ENCODE measurements at places on chromosomes 1 and 21.

DNA sequence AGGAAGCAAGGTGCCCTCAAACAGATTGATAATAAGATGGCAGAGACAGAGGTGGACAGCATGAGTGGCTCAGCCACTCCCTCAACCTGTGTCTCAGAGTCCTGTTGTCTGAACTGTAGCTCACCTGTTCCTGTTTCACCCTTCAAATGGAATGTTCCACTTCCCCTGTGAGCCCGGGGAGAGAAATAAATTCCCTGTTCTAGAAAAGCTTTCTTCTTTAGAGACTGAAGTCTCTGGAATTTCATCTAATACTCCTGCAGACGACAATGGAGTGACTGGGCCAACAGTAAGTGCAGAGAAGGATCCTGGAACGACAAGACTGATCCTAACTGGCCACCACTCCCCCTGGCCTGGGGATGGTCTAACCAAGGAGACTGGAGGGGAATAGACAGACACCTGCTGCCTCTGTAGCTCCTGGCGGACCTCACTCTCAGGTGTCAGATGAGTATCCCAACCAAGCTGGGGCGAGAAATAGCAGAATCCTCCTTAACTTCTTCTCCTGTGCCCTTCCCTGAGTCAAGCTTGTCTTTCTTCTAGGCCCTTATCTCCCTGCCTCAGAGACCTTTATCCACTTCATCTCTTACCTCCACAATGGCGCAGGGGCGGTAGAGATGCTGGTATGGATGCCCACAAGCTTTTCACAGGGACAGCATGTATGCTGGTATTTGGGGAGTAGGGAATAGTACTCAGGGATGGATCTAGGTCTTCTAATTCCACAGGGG, 45.4 kb downstream of the PLEKHA6 start:
- peak; percentile 85 for DNase-seq

DNA sequence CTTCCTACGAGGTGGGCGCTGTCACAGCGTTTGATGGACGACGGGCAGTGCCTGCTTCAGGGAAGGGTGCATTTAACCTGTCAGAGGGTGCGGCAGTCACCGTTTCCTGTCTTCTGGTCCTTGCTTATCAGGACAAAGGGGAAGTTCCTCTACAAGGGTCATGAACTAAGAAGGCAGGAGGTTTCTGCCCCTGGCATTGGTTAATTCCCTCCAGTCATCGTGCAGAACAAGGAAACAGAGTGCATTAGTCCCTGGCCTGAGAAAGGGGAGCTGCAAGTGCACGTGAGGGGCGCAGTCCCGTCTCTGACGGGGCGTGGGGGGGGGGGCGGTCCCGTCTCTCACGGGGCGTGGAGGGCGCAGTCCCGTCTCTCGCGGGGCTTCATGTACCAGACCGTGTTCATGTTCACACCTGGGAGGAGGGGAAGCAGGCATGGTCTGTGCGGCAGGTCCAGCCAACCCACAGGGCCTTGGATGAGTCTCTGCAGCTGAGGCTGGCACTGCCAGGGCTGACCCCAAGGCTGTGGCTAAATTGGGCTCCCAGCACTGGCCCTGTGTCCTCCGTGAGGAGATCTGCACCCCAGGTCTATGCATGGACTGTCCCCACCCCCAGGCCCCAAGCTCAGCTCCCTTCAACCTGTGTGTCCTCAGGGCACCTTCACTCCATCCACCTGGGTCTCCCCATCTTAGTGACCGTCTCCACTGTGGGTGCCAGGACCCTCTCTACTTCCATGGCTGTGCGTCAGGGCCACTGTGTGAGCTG, 89.2 kb upstream of the COL6A1 start:
- DNase-seq = peak; percentile 29

DNA sequence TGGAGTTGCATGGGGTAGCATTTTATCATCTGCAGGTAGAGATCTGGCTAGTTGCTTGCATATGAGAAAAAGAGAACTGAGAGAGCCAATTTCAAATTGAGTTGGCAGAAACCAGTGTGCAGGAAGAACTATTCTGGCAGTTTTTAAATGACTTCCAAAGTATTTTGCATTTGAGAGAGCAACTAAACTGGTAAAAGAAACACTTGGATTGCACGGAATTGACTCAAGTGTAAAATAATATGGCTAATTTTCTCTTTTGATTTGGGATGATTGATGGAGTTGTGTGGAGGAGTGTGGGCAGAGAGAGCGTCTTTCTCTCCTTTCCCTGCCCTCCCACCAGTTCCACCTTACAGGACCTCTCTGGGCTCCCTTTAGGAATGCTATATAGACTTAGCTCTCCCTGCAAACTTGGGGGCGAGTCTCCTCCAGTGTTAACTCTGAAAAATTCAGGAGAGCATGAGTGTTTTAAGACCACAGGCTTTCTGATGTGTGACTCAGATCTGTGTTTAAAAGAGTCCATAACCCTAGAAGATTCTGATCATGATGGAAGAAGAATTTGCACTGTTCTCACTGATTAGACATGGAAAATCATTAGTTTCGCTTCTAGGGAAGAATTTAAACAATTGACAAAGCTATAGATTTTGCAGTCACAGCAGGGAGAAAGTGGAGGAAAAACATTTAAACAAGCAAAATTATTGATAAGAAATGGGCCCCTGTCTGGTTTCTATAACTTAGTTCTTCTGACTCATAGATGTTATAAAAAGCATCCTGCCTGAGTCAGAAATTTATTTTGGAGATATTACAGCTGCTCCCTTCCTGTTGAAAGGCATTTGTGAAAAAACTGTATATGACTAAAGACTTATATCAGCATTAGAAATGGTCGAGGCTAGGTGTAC, 24.9 kb upstream of the CTBS start:
- DNase-seq = no peak

DNA sequence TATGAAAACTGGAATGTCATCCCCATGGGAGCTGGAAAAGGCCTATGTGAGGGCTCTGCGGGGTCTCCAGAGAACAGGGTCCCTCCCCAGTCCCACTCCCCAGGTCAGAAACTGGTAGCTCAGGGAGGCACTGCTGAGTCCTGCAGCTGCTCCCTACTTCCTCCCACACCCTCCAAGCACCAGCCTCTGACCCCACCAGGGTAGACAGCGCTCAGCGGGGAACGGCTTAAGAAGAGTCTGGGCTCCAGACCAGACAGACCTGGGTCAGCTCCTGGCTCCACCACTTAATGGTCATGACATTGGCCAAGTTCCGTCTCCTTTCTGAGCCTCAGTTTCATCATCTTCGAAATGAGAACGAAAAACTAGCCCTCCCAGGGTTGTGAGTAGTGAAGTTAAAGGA, 7.2 kb downstream of the LRP8 start:
- no peak for DNase-seq

Measured in large intestine (tissue), 12 donors.